ENCODE measurements at places on chromosomes 6 and 20.

GRCh38 chr6:161568885-161569456 is 295.1 kb upstream of the AGPAT4 start:
- no peak for DNase-seq

- no peak for DNase-seq
These were observed 332.5 kb downstream of the CD83 start for GRCh38 chr6:14450133-14450504.

DNA sequence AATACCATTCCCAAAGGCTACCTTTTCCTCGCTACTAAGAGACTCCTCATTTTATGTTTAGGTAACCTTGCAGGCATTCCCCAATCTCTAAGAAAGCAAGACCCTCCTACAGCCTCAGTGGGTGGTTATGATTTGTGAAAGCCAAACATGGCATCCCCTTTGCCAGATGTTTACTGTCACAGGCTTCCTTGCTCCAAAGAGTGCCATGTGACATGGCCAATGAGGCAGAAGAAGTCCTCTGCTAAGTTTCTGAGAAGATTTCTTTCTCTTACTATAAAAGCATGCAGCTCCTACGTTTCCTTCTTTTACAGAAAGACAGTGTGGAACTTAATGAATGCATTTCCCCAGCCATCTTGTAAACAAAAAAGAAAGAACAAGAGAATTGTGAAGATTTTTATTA is 688.2 kb downstream of the TBC1D32 start:
- no peak for DNase-seq

GRCh38 chr6:63094947-63095346 is 116.3 kb upstream of the FKBP1C start:
- no peak for DNase-seq

GRCh38 chr6:6741264-6741663 is 152.7 kb downstream of the LY86 start:
- DNase-seq, result no peak

GRCh38 chr6:70857387-70858077 is 99.3 kb downstream of the B3GAT2 start:
- DNase-seq, result no peak

- no peak for DNase-seq
These were observed 65.2 kb downstream of the RIN2 start for GRCh38 chr20:19823216-19823615.

- DNase-seq, result no peak
These were observed 545.2 kb upstream of the MAN1A1 start for GRCh38 chr6:119894811-119895210.

GRCh38 chr20:46544576-46544975 is 5.9 kb downstream of the OCSTAMP start:
- DNase-seq, result no peak

- peak; percentile 66 for DNase-seq
These were observed 6.6 kb upstream of the BTNL2 start for GRCh38 chr6:32413427-32414047.

GRCh38 chr6:157427969-157428368 is 47.0 kb downstream of the ZDHHC14 start:
- no peak for DNase-seq

GRCh38 chr6:19632230-19632629 is 204.9 kb upstream of the ID4 start:
- no peak for DNase-seq

- DNase-seq, result no peak
These were observed 84.3 kb downstream of the MOXD1 start for GRCh38 chr6:132316970-132317369.

GRCh38 chr6:108165714-108166663 is at the start of gene NR2E1:
NR2E1 (plus strand) TSS chr6:108166022; CDS start chr6:108166766, 744 bp downstream.
- DNase-seq, result no peak

- no peak for DNase-seq
These were observed 34.5 kb upstream of the NEDD9 start for GRCh38 chr6:11266926-11267325.

- no peak for DNase-seq
These were observed 34.5 kb downstream of the LATS1 start for GRCh38 chr6:149683256-149683859.

DNA sequence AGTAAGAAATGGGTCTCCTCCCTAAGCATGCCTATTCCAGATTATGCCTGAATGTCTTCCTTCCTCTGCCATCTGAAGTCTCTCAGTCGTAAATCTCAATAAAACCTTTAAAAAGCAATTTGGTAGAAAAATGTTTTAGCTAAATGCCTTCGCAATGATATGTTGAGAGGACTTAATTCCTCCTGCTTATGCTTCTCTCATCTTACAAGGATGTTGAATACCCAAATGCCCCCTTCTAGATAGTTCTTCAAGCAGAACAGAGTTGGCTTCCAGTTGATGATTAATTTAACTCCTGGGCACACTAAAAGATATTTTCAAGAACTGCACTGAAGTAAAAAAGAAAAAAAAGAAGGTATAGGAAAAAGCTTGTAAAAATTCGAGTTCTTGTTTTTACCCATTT is 275.0 kb upstream of the SPTLC3 start:
- no peak for DNase-seq

GRCh38 chr20:22586645-22587310 is 2.4 kb upstream of the FOXA2 start:
- DNase-seq, result no peak

DNA sequence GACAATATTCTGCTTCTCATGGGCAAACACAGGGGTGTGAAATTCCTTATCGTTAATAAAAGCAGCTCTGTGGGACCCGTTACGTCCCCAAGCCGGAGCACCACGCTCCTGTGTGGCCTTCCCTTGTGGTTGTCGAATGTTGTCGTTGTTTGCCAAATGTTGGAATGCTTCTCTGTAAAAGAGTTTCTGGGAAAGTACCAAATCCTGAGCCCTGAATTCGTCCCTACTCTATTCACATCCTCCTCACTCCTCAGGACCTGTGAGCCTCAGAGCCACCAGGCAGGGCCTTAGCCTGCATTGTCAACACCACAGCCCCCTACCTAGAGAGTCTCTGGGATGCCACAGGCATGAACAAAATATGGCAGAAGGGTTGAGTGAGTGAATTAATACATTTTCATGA is 64.0 kb downstream of the THBS2 start:
- DNase-seq, result no peak

DNA sequence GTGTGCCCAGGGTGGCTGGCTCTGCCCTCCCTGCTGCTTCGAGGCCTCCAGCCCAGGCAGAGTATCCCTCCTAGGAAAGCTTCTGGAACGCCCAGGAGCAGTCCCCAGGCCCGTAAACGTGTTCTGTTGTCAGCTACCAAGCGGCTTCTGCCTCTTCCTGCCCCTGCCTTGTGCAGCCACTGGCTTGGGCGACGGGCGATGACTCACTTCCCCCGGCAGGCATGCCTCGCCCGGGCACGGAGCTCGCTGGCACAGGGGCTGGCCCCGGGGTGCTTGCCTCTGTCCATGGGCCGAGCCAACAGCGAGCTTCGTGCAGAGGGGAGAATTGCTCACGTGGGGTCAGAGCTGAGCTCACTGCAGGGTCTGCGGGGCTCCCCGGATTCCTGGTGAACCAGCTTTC is 86.7 kb upstream of the THBS2 start:
- no peak for DNase-seq

- no peak for DNase-seq
These were observed 81.2 kb downstream of the SPTLC3 start for GRCh38 chr20:13089950-13090469.

- no peak for DNase-seq
These were observed 58.8 kb upstream of the EXOC2 start for GRCh38 chr6:751765-752164.

DNA sequence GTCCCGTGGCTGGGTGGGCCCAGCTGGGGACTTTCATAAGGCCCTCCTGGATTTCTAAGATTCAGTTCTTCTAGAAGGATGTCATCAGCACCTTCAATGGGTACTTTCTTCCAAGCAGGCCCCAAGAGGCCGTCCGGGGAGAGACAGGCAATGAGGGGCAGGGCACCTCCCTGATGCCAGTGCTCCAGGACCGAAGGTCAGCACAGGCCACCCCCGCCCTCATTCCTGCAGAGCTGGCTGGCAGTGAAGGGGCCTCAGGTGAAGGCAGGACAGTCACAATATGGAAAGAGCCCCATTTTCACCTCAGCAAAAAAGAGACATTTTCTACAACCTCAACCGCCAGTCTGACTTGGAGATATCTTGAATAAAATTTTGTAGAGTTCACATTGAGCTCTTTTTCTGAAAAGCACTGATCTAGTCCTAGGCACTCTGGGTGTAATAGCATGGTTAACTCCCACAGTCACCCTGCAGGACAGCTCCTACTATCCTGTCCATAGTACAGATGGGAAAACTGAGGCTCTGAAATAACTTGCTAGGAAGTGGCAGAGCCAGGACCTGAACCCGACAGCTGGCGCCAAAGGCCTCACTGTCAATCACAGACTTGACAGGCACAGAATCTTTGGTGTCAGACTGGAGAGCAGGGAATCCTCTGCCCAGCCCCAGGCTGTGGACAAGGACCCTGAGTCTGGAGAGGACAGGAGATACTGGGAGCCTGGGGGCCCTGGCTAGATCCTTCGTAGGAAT is 50.3 kb downstream of the RRBP1 start:
- no peak for DNase-seq

- DNase-seq, result no peak
These were observed 42.4 kb downstream of the SLC2A10 start for GRCh38 chr20:46751856-46752255.

- no peak for DNase-seq
These were observed 117.4 kb upstream of the ARID1B start for GRCh38 chr6:156659822-156660198.

GRCh38 chr6:36113703-36114102 is 16.6 kb upstream of the MAPK13 start:
- no peak for DNase-seq

DNA sequence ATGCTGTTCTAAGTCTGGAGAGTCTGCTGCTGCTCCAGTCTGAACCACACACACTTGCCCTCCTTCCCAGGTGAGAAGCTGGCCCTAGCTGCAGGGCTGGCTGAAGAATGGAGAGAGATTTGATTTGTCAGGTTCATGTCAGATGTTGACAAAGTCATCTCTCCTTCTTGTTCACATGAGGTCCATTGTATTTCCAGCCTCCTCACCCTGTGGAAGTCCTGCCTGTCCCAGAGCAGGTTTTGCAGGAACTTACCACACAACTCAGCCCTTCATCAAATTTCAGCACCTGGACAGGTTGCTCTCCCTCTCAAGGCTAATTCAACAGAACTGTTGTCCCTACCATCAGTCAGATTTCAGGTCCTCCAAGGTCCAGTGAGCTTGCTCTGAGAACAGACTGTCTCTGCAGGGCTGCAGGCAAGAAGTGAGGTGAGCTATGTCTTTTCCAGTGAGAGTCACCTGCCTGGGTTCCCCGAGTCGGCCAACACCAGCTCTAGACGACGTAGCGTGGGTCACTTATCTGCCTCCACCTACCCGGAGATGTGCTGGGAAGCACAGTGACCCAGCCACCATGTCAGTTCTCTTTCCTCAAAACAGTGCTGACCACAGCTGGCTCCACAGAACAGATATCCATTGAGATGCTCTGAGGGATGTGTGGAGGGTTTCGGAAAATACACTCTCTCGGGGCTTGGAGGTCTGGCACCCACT is 58.0 kb upstream of the CD93 start:
- no peak for DNase-seq

- DNase-seq, result no peak
These were observed 471.3 kb downstream of the UTRN start for GRCh38 chr6:144756469-144756868.

DNA sequence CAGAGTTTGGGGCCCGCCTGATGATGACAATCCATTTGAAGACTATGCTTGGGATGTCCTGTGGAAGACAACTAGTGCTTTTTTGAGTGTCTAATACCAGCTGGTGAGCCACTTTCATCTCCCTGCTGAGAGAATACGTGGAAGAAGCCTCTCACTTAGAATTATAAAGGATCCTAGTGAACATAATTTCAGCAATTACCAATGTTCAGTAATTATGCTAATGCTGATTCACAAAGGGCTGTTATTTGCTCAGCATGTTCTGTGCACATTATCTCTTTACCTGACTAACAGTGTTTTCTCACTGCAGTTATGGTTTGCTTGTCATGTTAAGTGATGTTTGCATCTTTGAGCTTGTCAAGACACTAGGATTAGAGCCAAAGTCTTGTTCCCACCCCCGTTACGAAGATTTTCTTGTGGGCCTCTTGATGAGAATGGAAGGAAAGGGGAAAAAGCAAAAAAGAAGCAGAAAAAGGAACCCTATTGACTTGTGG is 282.1 kb upstream of the CHD6 start:
- no peak for DNase-seq

DNA sequence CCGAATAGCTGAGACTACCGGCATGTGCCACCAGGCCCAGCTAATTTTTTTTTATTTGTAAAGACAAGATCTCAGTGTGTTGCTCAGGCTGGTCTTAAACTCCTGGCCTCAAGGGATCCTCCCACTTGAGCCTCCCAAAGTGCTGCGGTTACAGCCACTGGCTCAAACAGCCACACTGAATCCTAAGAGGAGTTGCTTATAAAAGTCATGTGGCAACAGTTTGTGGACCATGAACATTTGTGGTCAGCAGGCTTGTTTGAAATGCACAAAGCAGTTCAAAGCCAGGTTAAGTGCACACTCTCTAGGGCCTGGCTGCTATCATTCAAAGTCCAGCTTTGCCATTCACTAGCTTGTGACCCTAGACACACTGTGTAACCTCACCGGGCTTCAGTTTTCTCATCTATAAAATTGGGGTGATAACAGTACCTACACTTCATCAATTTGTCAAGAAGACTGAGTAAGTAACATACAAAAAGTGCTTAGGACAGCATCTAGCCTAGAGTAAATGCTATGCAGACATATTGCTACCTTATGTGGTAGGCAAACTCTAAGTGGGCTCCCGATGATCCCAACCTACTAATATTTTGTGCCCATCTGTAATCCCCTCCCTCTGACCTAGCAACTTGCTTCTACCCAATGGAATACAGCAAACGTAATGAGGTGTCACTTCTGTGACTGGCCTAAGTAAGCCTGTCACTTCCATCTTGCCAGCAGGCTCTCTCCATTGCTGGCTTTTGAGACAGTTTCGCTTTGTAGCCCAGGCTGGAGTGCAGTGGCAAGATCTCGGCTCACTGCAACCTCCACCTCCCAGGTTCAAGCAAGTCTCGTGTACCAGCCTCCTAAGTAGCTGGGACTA is 122.9 kb downstream of the ZMYND8 start:
- no peak for DNase-seq

DNA sequence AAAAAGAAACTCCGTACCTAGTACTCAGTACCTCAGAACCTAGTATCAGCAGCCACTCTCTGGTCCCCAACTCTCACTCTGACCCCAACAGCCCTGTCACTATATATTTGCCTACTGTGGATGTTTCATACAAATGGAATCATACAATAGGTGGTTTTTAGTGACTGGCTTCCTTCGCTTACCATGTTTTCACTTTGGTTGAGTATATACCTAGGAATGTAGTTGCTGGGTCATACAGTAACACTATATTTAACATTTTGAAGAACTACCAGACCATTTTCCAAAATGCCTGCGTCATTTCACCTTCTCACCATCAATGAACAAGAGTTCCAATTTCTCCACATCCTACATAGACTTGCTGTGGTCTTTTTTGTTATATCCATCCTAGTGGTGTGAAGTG is 283.2 kb downstream of the GMDS start:
- DNase-seq, result no peak

Measured in stimulated activated CD8-positive, alpha-beta memory T cell treated with anti-CD3 and anti-CD28 coated beads, Interleukin-2, amount 100 ng/mL, for 1 hour (primary cell).